ENCODE measurements at places on chromosomes 2 and 18.

GRCh38 chr18:43789234-43790000 is 512.1 kb upstream of the SYT4 start:
- DNase-seq: peak; percentile 7

DNA sequence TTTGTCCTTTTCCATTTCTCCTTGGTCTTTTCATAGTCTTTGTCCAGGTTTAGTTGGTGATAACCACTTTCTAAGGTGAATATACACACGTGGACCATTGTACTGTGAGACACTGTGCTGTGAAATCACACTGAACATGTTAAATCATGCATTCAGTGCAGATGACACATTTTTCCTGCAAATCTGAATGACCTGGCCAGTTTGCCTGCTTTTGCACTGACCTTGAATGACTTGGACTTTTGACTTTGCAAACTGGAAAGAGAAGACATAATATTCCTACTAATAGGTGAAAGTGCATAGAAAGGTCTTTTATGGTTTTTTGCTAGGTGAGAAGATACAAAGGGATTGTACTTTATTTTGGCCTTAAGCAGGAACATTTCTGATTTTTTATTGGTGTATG is 21.7 kb upstream of the PHLPP1 start:
- DNase-seq: no peak

DNA sequence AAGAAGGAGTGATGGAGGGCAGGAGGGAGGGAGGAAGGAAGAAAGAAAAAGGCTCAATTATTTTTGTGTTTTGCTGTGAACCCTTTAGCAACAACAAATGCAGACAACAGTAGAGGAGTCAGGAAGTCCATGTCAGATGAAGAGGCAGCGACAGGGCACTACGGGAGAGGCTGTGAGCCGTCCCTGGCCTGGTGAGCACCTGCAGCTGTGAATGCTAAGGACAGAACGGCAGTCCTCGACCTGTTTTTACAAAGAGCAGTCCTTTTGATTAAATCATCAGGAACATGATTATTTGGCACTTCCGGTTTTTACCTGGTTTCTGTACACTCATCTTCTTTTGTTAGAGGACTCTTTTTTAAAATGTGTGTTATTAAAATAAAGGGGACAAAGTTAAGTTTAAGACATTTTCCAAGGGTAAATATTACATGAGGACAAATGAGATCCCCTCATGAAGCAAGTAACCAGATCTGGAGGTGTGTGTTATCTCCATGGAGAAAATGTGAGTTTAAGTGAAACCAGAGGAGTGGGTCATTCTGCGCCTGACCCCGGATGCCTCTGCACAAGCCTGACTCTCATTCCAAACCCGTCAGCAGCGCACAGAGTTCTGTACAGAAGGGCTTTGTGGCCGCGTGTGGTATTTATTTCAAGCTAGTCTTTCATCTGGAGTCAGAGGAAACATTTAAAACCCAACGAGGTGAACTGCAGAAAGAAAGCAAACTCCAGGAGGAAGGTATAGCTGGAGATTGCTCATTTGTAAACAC is 492.5 kb downstream of the SOX11 start:
- no peak for DNase-seq

DNA sequence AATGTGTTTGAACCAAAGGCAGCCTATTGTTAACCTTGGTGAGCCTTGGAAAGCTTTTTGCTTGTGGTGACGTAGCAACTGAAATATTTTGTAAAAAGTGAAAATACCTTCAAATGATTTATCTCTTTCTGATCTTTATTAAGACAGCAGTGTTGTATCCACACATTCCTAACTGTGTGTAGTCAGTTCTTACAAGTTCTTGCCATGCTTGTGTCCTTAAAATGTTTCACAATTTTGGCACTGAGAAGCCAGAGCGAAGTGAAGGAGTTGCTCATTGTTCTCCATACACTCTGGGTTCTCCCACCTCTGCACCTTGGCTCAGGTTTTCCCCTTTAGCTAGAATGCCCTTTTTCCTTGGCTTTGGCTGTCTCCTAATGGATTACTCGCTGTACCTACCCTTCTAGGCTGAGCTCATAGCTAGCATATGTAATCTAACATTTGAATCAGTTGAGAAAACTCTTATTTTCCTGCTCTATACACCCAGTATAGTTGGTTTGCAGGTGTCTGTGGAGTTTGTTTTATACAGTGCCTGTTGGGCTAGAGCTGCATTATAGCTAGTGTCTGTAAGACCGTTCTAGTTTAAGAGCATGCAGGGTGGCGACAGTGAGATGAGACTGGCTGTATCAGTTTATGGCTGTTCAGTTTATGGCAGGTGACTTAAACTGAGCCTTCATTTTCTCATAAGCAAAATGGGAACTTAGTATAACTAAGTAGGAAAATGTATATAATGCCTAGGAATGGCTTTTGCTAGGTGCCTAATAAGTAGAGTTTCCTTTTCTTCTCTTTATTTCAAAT is 45.5 kb downstream of the FMNL2 start:
- no peak for DNase-seq

GRCh38 chr2:74025971-74026612 is 41.4 kb downstream of the TET3 start:
- DNase-seq: no peak

GRCh38 chr18:61842146-61842545 is 50.7 kb downstream of the RNF152 start:
- no peak for DNase-seq

GRCh38 chr2:36541891-36542595 is 55.9 kb downstream of the FEZ2 start:
- no peak for DNase-seq

DNA sequence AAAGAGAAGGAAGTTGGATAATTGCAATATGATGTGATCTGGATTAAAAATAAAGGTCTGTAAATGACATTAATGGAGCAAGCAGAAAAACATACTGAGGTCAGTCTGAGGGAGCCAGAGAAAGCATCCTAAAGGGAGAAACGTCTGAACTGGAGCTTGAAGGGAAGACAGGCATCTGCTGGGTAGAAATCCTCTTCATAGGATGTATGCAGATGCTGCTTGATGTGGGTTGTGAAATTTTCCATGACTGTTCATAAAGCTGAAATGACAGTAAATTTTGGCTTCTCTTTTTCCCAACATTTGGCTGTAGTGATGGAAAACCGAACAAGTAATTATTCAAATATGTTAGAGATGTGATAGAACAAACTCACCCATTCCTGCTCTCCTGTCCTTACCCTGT is 287.6 kb downstream of the CAMKMT start:
- DNase-seq: peak; percentile 18

- no peak for DNase-seq
Observed at GRCh38 chr2:12805033-12805432, 88.3 kb downstream of the TRIB2 start.
